ENCODE measurements at places on chromosomes 7 and 10.

DNA sequence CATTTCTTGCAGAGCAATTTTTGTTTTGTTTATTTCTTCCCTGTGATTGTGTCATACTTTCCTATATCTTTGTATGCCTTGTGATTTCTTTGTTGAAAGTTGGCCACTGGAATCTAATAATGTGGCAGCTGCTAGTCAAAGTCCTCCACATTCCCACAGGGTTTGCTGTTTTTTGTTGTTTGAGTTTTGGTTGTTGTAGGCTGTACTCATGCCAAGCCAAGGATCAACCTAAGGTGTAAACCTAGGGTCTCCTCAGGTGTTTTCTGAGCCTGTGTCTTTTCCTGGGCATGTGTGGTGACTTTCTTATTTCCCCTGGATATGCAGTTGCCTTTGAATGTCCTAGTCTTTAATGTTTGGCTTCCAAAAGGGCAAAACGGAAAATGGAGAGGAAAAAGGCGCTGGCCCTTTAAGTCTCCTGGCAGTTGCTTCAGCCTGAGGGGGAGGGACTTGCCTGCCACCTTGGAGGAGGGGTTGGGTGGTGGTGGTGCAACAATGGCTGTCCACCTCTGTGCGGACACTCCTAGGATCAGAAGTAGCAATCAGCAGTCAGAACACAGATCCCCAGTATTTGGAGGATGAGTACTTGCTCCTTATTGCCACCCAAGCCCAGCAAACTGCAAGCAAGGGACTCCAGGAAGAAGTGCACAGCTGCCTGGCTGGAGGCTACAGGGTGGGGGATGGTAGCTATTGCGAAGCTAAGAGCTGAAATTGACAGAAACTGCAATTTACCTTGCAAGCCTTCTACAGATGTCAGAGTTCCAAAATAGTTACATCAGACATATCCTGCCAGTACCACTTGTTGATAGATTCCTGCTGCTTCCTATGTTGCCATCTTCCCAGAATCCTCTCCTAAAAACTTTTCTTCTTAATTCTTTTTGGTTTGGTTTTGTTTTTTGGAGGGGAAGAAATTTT lies 5.6 kb upstream of the ZNF518A start:
- no peak for DNase-seq

- DNase-seq: no peak
Measured at GRCh38 chr10:80204677-80205476, 460 bp downstream of the ANXA11 start.

- DNase-seq: no peak
Measured at GRCh38 chr10:121935702-121936101, 7.9 kb upstream of the ATE1 start.

GRCh38 chr10:126686719-126687118 lies 16.2 kb upstream of the C10orf90 start:
- DNase-seq: no peak

DNA sequence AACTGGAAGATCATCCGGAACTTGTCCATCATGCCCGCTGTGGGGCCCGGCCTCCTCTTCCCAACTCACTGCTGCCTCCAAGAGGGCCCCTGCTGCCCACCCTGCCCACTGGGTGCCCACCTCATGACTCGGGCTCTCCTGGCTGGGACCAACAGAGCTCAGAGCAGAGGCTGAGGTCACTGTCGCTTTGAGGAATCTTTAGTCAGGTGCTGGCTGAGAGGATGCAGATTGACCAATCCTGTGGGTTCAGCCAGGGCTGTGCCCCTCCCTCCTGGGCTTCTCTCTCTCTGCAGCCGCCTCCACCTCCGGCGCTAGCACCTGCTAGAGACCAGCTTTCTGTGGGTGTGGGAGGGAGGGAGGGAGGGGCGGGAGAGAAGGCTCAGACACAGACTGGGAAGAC lies at the start of gene CALHM1:
Gene CALHM1, minus strand, starts transcription at position 181 of the 400 bp plus-strand sequence. Its CDS starts 149 bp downstream, at position 32.
- no peak for DNase-seq

DNA sequence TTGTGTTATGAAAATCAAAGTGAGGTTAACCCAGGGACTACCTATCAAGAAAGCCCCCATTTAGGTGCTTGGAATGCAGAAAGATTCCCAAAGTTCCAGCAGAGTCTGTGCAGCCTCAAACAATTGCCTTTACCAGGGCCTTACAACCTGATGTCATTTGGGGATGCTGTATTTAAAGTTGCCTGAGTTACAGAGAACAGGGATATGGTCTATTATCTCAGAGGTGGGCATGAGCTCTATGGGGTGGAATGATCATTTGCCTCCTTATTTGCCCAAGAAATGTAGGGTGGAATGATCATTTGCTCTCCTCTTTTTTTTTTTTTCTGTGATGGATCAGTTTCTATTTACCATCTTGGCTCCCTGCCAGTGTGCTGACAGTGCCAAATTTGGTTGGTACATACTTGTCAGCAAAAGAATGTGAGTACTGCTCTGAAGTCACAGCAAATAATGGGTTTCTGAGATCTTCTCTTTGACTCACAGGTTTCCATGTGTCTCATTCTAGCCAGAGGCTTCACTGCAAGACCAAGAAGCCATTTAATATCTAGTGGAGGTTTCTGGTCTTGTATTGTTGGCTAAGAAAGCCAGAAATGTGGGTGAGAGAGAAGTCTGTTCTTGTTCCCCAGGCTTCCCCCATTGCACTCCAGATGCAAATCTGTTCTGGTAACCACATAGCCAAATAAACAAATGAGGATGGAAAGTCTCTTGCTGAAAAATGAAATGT lies 45.5 kb upstream of the ZNRF2 start:
- peak; percentile 78 for DNase-seq

DNA sequence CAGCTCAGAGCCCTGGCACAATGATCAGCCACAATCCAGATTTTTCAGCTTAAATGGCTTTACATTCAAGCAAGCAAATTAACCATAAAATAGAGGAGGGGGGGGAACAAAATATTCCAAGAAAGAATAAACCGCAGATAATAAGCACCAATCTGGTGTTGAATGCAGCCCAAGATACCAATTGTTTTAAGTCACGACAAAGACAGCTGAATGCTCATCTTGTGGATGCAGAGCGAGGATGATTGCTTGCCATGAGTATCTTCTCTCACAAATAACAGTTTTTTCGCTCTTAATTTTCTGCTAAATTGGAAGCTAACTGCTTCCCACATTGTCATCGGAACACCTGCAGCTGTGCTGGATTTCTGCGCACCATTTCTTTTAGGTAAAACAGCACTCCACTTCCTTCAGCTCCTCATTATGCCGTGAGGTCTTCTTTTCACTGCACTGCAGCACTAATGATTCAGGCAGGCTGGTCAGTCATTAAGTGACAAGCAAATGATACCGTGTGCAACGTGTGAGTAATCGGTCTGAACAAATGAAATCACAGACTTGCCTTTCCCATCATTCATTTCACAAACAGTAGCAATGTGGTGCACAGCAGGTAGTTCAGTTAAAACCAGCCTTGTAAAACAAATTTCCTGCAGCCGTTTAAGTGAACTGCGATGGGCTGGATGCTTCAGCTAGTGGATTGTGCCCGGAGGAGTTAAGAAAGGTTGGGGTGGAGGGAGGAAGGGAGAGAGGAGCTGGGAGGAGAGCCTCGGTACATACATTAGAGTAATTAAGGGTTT lies 106.4 kb upstream of the CDCA7L start:
- DNase-seq: no peak

DNA sequence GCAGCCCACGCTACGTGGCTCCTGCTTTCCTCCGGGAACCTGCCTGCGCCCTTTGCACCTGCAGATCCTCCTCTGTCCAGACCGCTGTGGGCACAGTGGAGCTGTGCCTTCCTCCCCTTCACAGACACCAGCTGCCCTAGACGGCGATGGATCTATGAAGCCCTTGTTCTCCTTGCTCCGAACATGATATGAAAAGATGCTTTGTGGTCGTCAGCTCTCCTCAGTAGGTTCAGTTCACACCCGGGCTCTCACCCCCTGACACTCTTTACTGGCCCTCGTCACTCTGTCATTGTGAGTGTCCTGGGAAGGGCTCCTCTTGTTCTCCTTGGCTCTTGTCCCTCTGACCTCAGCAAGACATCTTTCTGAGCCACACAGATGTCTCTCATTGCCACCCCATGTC lies 4.2 kb downstream of the ZNF488 start:
- no peak for DNase-seq

Measured in NCI-H1092 treated with DMSO at 0.1 percent for 48 hours (cell line).